ENCODE measurements at places on chromosomes 12 and 14.
A peak's percentile ranks its signal among the peaks of the same experiment; 100 is the strongest.

GRCh38 chr12:116002890-116003536, 274.5 kb downstream of the MED13L start:
- DNase-seq, result no peak

DNA sequence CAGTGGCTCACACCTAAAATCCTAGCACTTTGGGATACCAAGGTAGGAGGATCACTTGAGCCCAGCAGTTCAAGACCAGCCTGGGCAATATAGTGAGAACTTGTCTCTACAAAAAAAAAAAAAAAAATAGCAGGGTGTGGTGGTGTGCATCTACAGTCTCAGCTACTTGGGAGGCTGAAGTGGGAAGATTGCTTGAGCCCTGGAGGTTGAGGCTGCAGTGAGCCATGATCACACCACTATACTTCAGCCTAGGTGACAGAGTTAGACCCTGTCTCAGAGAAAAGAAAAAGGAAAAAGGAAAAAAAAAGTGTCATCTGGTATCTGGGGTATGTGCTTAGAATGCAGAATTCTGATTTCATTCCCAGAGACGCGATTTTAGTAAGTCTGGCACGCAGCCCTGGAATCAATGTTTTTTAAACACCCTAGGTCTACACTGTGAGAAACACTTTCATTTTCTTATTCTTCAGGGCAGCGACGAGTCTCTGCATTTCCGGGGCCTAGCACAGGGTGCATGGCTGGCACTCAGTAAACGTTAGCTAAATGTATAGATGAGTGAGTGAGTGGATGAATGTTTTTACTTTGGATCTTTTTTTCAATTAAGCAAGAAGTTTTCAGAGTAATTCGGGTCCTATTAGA, 243.8 kb upstream of the PWP1 start:
- peak; percentile 25 for DNase-seq

- DNase-seq, result no peak
These were observed 24.8 kb upstream of the SLC6A15 start for GRCh38 chr12:84937415-84937814.

GRCh38 chr14:24437020-24437735, 5.4 kb downstream of the SDR39U1 start:
- DNase-seq, result no peak

- no peak for DNase-seq
These were observed 237.5 kb upstream of the TMTC1 start for GRCh38 chr12:30021051-30021833.

- no peak for DNase-seq
These were observed 140.6 kb downstream of the FBXL14 start for GRCh38 chr12:1453810-1454209.

- DNase-seq, result no peak
These were observed 70.3 kb downstream of the ADGRD1 start for GRCh38 chr12:131024026-131024425.

DNA sequence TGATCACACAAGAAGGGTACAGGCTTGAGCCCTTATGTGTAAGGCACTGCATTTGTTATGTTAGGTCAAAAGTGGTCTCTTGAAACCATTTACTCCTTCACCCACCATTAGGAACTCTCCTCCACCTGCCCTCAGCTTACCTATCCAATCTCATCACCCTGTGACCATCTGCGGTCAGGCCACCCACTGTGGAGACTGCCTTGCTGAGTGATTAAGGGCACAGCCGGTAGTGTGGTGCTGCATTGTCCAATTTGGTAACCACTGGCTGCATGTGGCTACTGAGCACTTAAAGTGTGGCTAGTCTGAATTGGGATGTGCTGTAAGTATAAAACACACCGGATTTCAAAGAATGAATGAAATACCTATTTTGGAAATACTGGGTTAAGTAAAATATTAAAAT, 177.1 kb upstream of the PARP11 start:
- no peak for DNase-seq

DNA sequence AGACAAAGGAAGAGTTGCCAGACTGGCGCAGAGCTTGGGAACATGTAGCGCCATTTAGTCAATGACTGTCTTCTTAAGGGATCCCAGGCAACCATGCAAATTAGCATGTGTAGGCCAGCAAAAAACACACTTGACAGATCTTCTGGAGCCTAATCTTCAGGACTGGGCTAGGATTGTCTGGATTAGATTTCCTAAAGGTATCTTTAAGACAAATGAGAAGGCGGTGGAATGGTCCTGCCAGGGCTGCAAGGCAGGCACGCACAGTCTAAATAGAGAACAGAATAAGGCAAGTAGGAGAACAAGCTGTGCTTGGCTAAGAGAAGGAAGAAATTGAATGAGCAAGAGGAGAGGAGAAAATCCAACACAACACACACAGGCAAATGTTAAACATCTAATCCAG, 80.0 kb downstream of the CIT start:
- DNase-seq, result no peak

- DNase-seq, result no peak
These were observed 72.0 kb downstream of the NIN start for GRCh38 chr14:50758945-50759344.

- DNase-seq, result no peak
These were observed 170.6 kb downstream of the OTOGL start for GRCh38 chr12:80269803-80270552.

DNA sequence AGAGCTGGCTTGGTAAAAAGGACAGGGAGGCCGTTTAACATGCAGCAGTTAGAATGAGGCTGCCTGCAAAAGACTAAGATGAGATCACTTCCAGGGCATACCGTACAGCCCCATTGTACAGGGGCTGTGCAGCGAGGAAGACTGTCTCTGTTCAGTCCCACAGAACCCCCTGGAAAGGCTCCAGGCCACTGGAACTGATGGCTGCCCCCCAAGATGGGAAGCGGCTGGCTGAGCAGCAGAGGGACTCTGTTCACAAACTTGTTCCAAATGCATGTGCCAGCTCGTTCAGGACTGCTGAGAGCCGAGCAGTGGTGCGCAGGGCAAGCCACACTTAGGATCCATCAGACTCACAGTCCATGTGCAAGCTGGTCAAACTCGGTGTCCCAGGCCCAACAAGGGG, 82.9 kb downstream of the CHGA start:
- no peak for DNase-seq

GRCh38 chr12:15701206-15701605, 88.0 kb downstream of the EPS8 start:
- DNase-seq, result no peak

DNA sequence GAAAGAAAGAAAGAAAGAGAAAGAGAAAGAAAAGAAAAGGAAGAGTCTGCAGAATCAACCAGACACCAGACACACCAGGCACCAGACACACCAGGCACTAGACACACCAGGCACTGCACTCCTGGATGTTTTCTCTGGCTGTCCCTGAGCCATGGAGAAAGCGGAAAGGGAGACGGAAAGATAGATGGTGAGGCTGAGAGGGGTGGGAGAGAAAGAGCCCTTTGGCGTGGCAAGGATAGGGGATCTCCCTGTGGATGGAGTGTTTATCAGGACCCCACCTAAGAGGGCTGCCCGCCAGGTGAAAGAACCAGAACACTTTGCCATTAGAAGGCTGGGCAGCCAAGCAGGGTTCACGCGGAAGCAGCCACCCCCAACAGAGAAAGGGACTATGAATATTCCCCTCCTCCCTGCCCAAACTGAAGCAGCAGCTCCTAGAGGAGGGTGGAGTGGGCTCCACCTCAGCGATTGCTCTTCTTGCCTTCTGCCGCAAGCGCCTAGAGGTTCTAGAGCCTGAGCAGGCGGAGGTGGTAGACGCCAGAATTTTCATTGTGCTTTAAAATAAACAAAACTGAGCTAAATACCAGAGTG, 13.4 kb downstream of the ST8SIA1 start:
- no peak for DNase-seq

DNA sequence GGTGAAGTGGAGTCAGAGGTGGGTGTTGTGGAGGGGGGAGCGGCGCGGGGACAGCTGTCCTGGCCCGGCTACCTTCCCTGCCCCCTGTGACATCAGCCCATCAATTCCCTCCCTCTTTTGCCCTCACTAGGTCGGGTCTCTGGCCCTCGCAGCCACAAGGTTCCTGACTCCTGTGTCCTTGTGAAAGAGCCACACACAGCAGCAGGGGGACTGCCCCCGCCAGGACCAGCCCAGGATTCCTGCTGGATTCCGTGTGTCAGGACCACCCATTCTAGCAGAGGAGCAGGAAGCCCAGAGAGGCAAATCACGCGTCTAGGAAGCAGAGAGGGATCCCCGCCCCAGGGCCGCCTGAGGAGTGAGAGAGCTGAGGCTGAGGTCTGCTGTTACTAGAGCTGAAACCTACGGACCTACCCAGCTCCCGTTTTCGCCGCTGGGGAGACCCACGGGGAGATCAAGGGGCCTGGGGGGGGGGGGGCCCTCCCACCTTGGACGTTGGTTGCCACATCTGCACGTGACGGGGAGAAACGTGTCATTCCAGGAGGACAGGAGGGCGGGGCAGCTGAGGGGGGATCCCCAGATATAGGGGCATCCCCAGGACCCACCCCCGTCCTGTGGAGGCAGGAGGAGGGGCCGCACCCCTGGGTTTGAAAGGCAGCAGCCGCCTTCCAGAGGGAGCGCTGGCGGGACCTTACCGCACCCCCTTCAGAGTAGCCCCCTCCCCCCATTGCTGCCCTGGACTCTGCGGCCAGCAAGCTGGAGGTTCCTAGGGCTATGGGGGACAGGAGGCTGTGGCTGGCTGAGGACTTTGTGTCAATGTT, 12.5 kb upstream of the INF2 start:
- no peak for DNase-seq

GRCh38 chr12:104510145-104510872, 53.6 kb downstream of the CHST11 start:
- DNase-seq, result no peak

DNA sequence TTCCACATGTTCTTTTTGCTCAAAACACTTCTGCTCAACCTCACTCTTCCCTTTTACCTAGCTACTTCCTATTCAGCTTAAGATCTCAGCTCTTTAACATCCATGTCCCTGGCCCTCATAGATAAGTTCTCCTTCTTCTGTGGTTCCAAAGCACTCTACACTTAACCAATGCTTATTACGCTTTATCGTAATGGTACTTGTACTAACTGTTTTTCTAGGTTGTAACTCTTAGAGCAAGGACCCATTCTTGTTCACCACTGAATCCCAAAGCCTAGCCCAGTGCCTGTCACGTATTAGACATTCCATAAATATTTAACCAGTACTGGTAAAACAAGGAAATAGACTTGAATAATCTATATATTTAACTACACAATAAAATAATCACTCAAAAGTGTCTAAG, 5.3 kb downstream of the SLC41A2 start:
- no peak for DNase-seq

GRCh38 chr12:100381379-100381778, 24.5 kb downstream of the SLC17A8 start:
- no peak for DNase-seq

DNA sequence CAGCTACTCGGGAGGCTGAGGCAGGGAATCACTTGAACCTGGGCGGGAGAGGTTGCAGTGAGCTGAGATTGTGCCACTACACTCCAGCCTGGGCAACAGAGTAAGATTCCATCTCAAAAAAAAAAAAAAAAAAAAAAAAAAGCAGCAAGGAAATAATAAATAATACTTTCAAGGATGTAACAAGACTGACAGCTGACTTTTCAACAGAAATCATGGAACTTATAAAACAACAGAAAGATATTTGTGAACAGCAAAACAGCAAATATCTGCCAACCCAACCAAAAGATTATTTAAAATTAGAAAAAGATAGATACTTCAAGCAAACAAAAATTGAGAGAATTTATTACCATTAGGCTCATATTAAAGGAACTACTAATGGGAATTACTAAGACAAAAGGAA, 115.1 kb downstream of the TSHR start:
- no peak for DNase-seq

DNA sequence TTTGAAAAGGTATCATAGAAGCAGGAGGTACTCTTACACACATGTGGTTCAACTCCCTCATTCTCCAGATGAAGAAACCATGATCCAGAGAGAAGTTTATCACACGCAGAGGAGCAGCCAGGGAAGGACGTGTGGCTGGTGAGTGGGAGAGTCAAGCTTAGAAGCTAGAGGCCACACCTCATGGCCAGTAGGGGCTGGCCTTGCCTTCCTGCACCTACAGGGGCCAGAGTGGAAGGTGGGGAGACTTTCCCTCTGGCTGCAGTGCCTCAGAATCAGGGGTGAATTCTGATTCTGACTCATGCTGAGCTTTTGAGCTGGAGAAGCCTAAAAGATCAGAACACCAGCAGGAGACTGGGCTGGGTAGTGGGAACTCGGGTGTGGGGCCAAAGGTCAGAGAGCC, 1067.9 kb downstream of the BCL11B start:
- DNase-seq, result no peak

- no peak for DNase-seq
These were observed 774.0 kb downstream of the VRK1 start for GRCh38 chr14:97571201-97571600.

- no peak for DNase-seq
These were observed 378.0 kb downstream of the MDGA2 start for GRCh38 chr14:47297374-47297773.

DNA sequence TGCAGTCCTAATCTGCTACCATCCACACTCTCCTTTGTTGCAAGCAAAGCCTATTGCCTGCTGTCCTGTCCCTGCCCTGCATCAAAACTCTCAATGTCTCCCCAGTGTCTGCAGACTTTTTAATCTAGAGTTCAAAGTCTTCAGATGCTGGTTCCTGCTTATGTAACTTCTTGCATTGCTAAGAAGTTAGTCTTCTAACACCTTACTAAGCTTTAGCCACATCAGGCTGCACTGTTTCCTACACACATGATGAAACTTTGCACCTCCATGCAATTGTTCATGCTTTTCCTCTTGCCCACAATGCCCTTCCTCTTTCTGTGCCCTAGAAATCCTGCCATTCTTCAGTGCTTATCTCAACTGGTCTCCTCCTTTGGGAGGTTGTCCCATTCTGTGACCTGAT, 16.2 kb upstream of the DICER1 start:
- no peak for DNase-seq

DNA sequence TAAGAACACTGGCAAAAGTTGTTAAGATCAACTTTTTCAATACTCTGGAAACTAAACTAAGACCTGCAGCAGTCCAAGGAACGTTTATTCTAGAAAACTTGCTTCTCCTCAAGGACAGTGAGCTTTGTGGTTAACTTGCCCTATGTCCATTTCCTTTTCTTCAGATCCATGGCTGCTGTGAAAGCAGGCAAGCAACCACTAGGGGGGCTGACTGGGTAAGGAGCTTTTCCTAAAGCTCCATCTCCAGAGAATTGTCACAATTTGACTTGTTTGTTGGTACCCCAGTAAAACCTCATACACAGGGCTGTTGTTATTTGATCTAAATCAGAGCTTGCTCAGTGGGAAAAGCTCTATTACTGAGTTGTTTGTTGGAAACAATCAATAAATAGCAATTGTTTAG, 10.1 kb upstream of the RPL10L start:
- no peak for DNase-seq

DNA sequence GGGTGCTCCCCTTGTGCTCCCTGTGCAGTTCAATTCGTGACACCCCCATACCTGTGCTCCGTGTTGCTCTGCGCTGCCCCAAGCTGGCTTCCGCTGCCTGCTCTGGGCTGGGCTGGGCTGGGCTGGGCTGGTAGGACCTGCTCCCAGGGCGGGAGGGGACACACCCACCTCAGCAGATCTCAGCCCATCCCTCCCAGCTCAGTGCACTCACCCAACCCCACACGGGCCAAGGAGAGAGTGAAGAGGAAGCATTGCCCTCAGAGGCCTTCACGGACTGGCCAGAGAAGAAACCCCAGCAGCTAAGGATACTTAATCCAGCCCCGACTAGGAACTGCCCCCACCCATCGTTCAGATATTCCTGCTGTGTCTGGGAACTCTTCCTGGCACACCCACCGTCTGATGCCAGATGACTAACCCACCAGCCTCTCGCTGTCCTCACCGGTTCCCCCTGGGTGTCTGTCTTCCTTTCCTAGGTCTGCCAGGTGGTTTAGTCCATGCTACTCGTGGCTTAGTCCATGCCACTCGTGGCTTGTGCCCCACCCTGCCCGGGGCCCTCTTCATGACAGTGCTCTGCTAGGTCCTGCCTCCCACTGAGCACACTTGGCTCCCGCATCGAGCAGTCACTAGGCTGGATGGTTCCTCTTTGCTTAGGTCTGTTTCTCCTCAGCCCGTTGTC, at the start of gene LPAR5:
Gene LPAR5, minus strand, starts transcription at position 104 of the 676 bp plus-strand sequence. CDS start 14,711 bp downstream, outside the sequence.
- DNase-seq, result peak; percentile 30

Data from prostate gland (tissue), 2 donors.